Right ventricle myocardium superior (tissue), 1 donor: ENCODE measurements at places on chromosomes 3 and 15. TPM values are rescaled to one million over a fixed set of nuclear protein-coding genes. Genes with fewer than 3 reads are reported as not detected.

DNA sequence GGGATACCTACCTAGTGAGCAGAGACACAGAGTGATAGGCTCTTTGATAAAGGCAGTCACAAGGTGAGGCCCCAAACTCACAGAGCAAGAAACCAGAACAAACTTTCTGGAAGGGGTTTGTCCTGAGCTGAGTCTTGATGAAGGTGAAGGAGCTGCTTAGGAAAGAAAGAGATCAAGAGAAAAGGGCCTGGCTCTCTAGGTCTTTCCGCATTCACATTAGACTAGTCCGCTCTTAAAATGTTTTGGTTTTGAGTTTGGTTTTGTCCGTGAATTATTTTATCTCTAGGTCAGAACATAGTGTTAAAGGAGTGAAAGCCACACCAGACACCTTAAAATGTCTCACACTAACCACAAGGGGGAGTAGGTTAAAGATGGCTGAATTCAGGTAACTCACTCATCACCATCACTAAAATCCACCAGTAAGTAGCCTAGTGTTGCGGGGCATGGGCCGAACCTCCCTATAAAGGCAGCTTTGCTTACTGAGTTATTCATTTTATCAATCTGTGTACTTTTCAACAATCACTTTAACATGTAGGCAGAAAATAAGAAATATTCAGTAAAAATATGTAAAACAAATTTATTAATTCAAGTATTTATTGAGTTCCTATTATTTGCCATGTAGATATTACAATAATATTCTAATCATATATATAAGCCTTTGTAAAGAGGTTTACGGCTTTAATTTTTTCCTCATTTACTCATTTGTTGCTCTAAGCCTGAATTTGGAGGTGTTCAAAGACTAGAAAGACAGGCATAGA, 121.5 kb upstream of the TSC22D2 start:
- DNase-seq: no peak

TP63 gene
- 0.11 TPM for total RNA-seq

GRCh38 chr3:176579711-176580185, 617.5 kb downstream of the TBL1XR1 start:
- no peak for DNase-seq

- no peak for DNase-seq
These were observed 7.1 kb downstream of the THRB start for GRCh38 chr3:24487325-24488262.

- no peak for DNase-seq
These were observed 926 bp upstream of the SKOR1 start for GRCh38 chr15:67824197-67824968.

AADACL2 gene
- not detected for total RNA-seq

PLA2G4E gene
- not detected for total RNA-seq

DNA sequence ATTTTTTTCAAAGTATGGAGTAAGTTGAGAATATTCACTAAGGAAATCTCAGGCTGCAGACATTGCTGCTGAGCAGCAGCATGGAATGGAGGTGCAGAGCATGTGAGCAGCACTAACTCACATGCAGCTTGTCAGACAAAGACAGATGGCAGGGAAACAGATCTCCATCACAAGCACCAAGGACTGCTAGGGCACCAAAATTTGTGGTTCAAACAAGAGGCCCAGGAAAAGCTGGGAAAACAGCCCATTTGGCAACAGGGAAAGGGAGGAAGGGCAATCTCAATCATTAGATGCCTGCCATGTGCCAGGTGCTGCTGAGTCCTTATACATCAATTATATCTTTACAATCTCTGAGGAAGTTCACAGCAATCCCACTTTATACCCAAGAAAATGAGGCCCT, 47.2 kb upstream of the EIF1B start:
- DNase-seq: no peak

- DNase-seq: no peak
These were observed 120.0 kb upstream of the ARRDC4 start for GRCh38 chr15:97840501-97840900.

DNA sequence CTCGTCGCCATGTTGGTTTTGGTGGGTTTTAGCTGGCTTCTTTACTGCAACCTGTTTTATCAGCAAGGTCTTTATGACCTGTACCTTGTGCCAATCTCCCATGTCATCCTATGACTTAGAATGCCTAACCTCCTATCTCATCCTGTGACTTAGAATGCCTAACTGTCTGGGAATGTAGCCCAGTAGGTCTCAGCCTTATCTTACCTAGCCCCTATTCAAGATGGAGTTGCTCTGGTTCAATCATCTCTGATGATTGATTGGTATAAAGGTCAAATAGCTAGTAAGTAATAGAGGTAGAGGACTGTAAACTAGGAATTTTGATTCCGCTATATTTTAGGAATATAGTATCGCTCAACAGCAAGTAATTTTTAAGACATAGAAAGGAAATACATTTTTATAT, 1.3 kb upstream of the ACKR2 start:
- DNase-seq: no peak

DNA sequence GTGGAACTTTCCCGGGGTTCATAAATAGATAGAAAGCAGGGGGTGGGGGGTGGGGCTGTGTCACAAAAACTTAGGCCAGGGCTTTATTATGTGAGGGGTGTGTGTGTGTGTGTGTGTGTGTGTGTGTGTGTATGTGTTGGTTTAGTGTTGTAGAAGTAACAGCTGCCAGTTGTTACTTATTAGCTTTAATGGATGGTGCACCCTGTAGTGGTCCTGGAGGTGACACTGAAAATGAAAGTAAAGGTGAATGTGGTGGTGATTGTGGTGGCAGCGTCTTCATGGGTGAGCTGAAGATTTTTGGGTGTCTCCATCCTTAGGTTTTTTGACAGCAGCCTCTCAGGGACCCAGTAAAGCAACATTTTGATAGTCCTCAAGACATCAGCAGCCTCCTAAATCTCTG, 449.9 kb downstream of the PDCD6IP start:
- no peak for DNase-seq

SKOR1 gene
- total RNA-seq: 0.11 TPM

DNA sequence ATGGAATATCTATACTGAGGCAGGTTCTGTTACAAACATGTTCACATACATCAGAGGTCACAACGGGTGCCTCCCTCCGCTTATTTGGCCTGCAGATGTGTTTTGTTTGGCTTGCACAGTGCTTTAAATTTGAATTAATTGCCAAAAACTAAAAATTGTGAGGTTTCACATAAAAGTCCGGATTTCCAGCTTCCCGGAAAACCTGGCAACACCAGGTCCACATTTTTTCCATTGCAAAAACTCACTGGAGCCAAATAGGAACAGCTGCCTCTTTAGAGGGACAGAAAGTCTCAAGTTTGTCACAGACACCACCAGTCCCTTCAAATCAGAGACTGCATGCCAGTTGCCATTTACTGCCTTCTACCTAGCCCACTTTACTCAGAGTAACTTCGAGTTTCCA, 205.9 kb upstream of the MDFIC2 start:
- no peak for DNase-seq

SNRPN gene
- 417 TPM for total RNA-seq

GRCh38 chr15:35627696-35628095, 81.7 kb upstream of the DPH6 start:
- DNase-seq: no peak

DNA sequence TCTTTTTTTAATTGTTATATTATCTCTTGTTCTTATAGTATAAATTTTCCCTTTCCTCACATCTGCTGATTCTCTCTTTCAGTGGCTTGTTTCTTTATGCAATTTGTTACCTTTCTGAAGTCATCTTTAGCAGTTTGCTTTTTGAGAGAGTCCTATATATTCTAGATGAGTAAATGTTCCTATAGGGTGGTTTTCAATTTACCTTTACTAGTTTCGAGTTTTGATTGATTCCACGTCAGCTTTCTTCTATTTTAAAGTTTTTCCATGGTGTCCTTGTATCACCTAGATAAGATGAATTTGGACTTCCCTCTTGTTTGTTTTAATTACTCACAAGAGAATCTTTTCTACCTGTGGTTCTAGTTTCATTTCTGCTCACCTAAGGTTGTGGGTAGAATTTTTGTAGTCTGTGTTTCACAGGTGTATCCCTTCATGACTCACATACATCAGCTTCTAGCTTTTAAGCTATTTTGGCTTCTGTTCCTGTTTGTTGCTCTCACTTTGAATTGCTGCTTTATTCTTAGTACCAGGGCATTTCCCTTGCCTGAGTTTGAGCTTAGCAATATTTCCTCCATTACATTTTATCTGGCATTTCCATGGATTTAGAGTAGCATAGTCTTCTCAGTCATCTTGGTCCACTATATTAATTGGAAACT, 6.4 kb downstream of the TEX9 start:
- no peak for DNase-seq

- DNase-seq: no peak
These were observed 19.1 kb upstream of the CLASP2 start for GRCh38 chr3:33737146-33737545.

GPR160 gene
- total RNA-seq: 0.54 TPM

CYP1A1 gene
- total RNA-seq: 0.30 TPM

- DNase-seq: no peak
These were observed 39.8 kb downstream of the CD47 start for GRCh38 chr3:108051005-108051404.

DNA sequence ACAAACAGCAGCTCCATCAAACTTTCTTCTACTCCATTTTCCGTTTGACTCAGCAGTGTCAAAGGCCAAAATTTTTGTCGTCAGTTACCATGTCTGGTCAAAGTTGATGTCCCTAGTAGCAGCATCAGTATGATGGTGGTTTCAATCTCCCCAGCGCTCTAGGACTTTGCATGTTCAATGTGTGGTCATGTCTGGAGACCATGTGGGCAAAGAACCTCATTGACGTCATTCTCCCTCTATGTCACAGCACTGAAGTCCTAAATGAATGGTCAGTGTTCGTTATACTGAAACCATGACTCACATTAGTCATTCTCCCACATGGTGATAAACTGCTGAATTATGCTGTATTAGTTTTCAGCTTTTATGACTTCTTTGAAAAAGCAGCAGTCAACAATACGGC, 23.2 kb downstream of the SHC4 start:
- DNase-seq: no peak

DNA sequence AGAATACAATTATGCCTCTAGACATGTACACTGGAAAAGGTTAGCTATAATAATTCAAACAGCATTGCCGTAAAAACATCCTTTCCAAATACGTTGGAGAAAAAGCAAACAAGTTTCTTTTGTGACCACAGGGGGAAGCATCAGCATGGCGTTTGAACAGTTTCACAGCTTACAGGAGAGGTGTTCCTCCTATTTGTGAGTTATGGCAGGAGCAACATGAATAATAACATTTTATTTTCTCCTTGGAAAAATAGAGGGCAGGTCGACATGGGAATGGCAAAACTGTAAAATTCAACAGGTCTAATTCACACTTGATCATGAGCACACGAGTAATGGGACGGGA, 39.7 kb upstream of the GADL1 start:
- no peak for DNase-seq

CSPG4 gene
- total RNA-seq: 5.2 TPM

- DNase-seq: no peak
These were observed 52.8 kb upstream of the GRM7 start for GRCh38 chr3:6807967-6808588.

DNA sequence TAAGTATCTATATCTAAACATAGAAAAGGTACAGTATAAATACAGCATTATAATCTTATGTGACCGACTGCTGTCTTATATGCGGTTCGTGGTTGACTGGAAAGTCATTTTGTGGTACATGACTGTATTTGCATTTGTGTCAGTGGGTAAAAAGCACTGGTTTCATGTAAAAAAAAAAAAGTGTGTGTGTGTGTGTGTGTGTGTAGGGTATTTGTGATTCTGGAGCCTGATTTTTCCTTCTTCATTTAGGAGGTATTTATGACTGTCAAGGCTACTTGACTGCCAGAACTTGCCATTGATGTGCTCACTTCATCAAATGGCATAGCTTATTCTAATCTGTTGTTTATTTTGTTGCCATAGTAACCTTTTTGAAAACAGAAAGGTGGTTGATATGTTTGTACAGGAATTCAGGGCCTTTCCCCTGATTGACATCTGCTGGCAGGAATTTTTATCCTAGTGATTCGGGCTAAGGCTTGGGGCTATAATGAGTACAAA, 63.2 kb downstream of the AKAP13 start:
- no peak for DNase-seq

KBTBD12 gene
- total RNA-seq: 29.4 TPM

- DNase-seq: no peak
These were observed 144.6 kb upstream of the TP63 start for GRCh38 chr3:189486556-189486955.

GRCh38 chr3:151835751-151836525, 22.0 kb downstream of the AADAC start:
- no peak for DNase-seq

PATL2 gene
- total RNA-seq: 3.2 TPM

- DNase-seq: no peak
These were observed 214.7 kb downstream of the CHST2 start for GRCh38 chr3:143334231-143334630.

DNA sequence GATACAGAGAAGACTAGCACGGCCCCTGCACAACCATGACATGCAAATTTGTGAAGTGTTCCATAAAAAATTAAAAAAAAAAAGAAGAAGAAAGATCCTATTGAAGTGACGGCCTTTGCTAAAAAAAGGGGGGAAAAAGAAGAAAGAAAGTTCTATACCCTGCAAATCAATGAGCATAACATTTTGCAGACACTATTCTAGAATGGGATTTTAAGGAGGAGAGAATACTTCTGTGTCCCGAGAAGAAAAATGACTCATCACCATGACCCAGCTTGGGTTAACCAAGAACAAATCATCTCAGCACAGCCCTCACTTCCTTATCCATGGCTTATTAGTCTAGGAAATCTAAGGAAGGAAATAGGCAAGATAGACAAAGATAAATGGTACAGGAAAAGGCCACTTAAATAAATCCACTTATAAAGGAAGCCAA, 7.4 kb upstream of the SH3BP5 start:
- DNase-seq: no peak
